ENCODE measurements at places on chromosomes 3 and 15.

DNA sequence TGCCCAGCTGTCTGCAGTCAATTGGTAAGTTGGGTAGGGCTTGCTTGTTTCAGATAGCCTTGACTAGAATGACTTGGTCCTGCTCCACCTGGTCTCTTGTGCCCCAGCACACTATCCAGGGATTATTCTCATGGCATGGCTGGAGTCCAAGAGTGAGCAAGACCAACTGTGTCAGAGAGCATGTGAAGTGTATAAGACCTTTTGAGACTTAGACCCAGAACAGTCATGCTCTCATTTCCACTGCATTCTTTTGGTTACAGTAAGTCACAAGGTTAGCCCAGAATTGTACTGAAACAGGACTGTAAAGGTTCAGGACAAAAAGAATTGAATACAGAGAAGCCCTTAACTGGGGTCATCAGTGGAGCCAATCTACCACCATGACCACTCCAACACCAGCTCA, 650.8 kb upstream of the ADAMTS9 start:
- DNase-seq: peak; percentile 65

DNA sequence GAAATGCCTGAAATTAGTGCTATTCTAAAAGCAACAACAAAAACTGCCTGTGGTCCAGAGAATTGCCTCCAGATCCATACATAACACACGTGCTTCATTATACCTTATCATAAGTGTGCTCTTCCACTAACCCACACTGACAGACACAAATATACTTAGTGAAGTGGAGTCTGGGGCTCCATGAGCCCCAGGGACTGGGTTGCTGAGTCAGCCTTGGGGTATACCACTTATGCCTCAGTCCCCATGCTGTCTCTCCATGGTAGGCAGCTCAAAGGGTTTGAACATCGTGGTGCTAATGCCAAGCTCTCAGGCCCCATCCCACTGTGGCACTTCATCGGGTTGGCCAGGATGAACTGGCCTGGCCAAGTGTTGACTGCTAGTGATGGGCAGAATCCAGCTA, 10.8 kb downstream of the ZDHHC3 start:
- DNase-seq: no peak

GRCh38 chr3:135075157-135075556, 280.1 kb downstream of the EPHB1 start:
- DNase-seq: no peak

DNA sequence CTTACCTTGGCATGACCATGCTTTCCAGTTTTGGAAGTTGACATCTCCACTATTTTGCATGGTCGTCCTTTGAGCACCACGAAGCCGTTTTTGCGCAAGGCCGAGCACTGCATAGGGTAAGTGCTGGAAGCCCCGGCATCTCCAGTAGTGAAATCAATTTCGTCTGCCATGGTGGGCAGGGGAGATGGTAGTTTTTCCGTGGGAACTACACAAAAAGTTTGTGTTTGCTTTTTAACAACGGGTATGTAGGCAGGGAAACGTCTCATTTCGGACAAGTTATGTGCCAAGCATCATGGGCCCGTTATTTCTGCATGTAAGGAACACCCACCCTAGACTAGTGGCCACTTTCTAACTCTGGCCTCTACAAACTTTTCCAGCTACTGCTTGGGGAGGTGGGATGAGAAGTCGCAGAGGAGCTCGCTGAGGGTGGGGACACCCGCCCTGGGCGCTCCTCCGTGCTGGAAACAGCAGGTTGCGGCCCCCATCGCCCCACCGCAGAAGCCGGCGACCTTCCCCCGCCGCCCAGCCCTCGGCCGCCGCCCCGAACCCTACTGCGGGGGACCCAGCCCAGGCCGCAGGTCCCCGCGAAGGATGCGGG, 701 bp downstream of the EIF5A2 start:
- no peak for DNase-seq

- DNase-seq: peak; percentile 48
Observed at GRCh38 chr3:172042136-172042662, 2.8 kb downstream of the FNDC3B start.

GRCh38 chr15:57640930-57641682, 49.4 kb downstream of the MYZAP start:
- DNase-seq: peak; percentile 21
